ENCODE measurements at places on chromosomes 4 and X.

DNA sequence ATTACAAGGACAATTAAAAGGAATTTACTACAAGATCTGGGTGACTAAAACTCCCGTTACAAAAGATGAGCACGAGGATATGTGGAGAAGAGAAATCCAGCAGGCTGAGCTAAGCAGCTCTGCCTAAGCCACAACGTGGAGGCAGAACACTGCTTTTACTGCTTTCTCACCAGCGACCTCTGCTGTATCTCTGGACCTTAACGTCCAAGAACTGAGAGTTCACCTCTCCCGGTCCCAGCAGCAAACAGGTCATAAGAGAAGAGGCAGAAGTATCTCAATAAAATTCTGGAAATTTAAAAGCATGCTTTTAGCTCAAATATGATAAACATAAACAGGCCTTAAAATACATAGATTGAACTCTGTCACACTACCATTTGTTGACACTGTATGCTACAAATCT lies 81.0 kb downstream of the ADGRA3 start:
- no peaks in the 10 kb centered on the region for H3K4me1 ChIP-seq
- H3K27ac ChIP-seq: no peak overlapping the region

DNA sequence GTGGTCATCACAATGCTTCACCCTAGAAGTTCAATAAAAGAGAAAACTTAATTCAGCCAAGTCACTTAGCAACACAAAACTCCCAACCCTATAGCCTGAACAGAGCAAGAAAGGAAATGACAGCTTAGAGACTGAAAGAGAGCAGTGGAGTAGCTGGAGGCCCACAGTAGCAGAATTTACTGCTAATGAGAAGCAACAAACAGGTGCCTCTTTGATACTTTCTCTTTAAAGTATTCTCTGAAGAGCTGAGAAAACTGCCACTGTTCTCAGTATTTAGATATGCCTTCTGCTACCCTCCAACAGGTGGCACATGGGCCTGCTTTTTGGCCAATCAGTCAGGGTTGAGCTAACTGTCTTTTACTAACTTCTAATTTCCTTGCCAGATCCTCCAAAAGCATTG lies 240.0 kb downstream of the GPC3 start:
- no peak for DNase-seq
- no peaks in the 10 kb centered on the region for H3K27me3 ChIP-seq
- peaks cover 35% of the 10 kb centered on the region for H3K4me1 ChIP-seq
- no peaks in the 10 kb centered on the region for H3K36me3 ChIP-seq

GRCh38 chrX:52598886-52599285 lies 55.8 kb downstream of the SSX7 start:
- no peaks in the 10 kb centered on the region for H3K36me3 ChIP-seq
- no peak for DNase-seq
- H3K27me3 ChIP-seq: no peaks in the 10 kb centered on the region
- H3K4me1 ChIP-seq: no peaks in the 10 kb centered on the region

DNA sequence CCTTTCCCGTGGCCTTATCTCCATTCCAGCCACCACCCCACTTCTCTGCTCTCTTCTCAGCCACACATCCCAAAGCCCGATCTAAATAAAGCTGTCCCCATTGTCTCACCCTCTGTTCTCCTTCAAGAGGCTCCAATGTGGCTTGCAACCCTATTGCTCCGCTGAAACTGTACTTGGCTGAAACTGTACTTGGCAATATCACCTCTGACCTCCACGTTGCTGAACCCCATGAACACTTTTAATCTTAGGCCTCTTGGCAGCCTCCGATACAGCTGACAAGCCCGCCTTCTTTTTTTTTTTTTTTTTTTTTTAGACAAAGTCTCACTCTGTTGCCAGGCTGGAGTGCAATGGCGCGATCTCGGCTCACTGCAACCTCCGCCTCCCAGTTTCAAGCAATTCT lies 12.1 kb downstream of the DCTD start:
- no peak for DNase-seq
- H3K36me3 ChIP-seq: peaks cover 71% of the 10 kb centered on the region
- no peaks in the 10 kb centered on the region for H3K27me3 ChIP-seq
- no peaks in the 10 kb centered on the region for H3K4me1 ChIP-seq

- H3K27me3 ChIP-seq: no peaks in the 10 kb centered on the region
- no peak overlapping the region for H3K4me3 ChIP-seq
- no peaks in the 10 kb centered on the region for H3K36me3 ChIP-seq
- no peak overlapping the region for H3K27ac ChIP-seq
- DNase-seq: no peak
- H3K4me1 ChIP-seq: no peaks in the 10 kb centered on the region
Observed at GRCh38 chr4:117284736-117285135, 199.4 kb upstream of the TRAM1L1 start.

GRCh38 chrX:68083510-68083909 lies 349.8 kb downstream of the OPHN1 start:
- no peak overlapping the region for H3K4me3 ChIP-seq
- no peak for DNase-seq
- H3K27ac ChIP-seq: no peak overlapping the region
- no peaks in the 10 kb centered on the region for H3K36me3 ChIP-seq

DNA sequence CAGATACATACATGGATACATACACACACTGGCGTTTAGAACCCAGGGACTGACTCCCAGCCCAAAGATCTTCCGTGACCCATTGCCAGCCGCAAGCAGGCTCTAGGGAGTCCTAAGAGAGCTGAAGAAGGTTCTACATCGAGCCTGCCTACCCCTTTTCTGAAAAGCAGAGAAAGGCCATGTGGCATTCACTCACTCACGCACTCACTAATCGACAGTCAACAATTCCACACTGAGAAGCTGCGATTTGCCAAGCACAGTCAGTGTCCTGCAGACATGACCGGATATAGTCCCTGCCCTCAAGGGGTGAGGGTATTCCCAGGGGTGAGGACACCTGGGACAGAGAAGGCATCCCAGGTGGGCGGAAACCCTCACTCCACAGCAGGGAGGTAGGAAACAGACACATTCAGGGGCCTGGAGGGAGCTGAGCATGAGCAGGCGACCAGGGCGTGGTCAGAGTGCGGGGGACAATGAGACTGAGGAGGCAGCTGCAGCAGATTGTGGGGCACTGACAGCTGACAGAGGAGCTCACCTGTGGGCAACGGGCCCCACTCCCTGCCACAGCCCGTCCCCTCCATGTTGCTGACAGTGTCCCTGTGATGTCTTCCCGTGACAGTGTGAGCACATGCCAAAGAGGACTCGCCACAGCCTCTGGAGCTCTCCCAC lies 13.2 kb upstream of the MAN2B2 start:
- H3K4me3 ChIP-seq: no peak overlapping the region
- H3K36me3 ChIP-seq: no peaks in the 10 kb centered on the region
- H3K4me1 ChIP-seq: no peaks in the 10 kb centered on the region

GRCh38 chr4:47752214-47752613 lies 85.7 kb downstream of the CORIN start:
- H3K27ac ChIP-seq: no peak overlapping the region
- H3K27me3 ChIP-seq: peaks cover 7% of the 10 kb centered on the region
- no peaks in the 10 kb centered on the region for H3K36me3 ChIP-seq
- H3K4me3 ChIP-seq: no peak overlapping the region

DNA sequence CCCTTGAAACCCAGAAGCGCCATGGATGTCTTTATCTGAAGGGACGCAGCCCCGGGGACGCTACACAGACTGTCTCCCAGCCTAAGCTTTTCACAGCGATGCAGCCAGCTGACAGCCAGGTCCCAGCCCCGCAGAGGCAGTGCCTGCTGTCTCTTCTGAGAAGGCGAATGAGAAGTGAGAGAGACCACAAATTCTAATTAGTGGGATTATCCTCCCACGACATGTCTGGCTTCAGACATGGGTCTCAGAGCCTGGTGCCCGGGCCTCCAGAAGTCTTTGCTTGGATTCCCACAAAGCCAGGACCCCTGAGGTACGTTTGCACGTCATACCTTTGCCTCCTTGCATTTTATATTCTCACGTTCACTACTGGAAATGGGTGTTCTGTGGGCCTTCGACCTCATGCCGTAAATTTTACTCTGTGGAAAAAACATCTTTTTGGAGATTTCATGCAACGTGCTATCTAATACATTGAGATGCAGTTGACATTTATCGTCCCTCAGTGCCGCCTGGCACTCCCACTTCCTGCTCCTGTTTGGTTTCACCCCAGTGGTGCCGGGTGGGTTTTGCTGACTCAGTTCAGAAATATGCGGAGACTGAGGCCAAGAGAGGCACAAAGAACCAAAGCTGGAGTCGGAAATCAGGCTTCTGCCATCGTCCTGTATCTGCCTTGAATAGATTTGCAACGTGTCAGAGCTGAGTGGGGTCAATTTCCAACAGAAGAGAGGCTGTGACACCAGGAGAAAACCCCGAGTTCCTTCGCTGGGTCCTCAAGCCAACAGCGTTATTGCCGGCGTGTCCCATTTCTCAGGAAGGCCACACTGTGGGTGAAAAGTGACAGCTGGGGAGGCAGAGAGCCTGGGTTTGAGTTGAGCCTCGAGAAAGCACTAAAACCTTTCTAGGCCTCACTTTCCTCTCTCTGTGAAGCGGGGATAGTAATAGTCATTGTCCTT lies 114.4 kb downstream of the STK32B start:
- H3K4me1 ChIP-seq: no peaks in the 10 kb centered on the region
- H3K4me3 ChIP-seq: no peak overlapping the region

DNA sequence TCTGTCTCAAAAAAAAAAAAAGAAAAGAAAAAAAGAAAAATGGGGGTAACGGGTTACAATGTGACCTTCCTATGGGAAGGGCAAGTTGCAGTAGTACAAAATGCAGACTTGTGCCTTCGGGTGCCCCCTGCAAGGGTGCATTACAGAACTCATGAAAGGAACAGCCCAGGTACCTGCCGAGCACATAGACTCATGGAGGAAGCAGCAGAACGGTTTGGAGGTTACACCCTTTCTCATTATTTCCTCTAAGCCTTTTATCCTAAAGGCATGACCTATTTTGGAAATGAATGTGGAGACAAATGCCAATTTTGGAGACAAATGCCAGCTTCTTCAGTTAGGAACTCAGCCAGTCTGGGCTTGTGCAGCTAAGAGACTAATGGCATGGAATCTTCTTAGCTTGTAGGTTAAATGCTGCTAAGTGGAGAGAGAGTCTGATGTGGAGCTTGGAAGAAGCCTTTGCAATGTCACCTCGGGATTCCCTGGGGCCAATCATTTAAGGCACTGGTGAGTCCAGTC lies 44.1 kb upstream of the PRKX start:
- no peak overlapping the region for H3K27ac ChIP-seq
- H3K27me3 ChIP-seq: no peaks in the 10 kb centered on the region
- no peak overlapping the region for H3K4me3 ChIP-seq
- no peaks in the 10 kb centered on the region for H3K4me1 ChIP-seq
- H3K36me3 ChIP-seq: no peaks in the 10 kb centered on the region

DNA sequence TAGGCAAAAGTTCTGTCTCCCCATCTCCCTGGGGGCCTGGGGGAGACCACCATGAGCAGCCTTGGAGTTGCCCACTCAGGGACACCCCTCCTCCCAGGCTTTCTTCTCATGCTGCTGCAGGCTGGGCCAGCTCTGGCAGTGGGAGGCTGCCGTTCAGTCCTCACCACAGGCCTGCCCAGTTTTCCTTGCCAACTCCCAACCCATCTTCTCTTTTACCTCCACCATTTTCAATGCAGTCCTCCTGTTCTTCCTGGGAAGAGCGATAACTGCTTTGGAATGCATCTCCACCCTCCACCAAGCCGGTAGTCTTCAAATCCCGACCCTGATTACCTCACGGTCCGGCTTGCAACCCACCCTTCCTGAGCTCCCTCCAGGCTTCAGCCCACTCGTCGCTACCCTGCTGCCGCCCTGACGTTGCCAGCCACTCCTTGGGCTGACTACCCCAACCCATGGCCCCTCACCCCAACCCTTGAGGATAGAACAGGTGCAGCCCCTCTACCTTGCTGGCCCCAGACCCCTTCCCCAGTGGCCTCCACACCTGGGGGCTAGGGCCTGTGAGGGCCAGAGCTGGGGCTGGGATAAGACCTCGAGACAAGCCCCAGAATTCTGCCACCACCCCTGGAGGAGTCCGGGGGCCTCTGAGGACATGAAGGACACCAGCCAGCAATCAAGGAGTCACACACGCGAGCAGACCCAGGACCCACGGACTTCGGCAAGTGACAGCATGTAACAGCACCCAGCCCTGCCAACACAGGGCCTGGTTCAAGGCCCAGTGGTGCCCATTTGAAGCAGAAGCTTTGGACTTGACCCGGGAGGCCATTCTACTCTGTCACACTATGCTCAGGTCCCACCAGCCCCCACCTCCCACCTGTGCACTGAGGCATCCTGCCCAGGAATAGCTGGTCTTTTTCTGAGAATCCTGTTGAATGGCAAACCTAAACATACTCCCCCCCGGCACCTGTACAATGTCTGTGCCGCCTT lies 9.2 kb downstream of the WDR1 start:
- H3K27me3 ChIP-seq: no peaks in the 10 kb centered on the region
- peak overlapping the region; percentile 94 for H3K27ac ChIP-seq
- DNase-seq: no peak
- peak overlapping the region; percentile 81 for H3K4me3 ChIP-seq

GRCh38 chrX:136784231-136784630 lies 3.5 kb upstream of the ARHGEF6 start:
- no peaks in the 10 kb centered on the region for H3K36me3 ChIP-seq
- H3K27me3 ChIP-seq: no peaks in the 10 kb centered on the region
- H3K27ac ChIP-seq: no peak overlapping the region
- peaks cover 38% of the 10 kb centered on the region for H3K4me1 ChIP-seq

DNA sequence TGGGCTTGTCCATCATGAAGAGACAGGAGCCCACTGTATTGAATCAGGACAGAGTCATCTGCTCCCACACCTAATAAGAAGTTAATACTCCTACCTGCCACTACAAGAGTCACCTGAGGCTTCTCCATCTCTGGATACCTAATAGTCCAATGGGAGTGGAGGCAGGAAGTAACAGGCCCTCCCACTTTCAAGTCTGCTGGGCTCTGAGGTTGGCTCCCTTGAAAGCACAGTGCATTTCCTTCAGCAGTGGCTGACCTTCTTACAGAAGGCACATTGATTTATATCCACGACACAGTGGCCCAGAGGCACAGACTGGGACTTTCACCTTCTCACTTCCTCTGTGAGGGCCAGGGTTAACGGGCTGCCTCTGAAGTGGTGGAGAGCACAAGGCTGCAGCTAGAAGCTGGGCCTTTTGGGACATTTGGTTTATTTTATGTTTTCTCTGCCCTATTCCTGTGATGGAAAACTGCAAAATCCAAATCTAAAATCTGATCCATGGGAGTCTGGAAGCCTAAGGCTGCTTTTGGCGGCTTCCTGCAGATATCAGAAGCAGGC lies 38.1 kb downstream of the FRG2 start:
- H3K27me3 ChIP-seq: peaks cover 12% of the 10 kb centered on the region
- H3K4me1 ChIP-seq: no peaks in the 10 kb centered on the region
- no peak for DNase-seq
- H3K4me3 ChIP-seq: no peak overlapping the region
- no peak overlapping the region for H3K27ac ChIP-seq

DNA sequence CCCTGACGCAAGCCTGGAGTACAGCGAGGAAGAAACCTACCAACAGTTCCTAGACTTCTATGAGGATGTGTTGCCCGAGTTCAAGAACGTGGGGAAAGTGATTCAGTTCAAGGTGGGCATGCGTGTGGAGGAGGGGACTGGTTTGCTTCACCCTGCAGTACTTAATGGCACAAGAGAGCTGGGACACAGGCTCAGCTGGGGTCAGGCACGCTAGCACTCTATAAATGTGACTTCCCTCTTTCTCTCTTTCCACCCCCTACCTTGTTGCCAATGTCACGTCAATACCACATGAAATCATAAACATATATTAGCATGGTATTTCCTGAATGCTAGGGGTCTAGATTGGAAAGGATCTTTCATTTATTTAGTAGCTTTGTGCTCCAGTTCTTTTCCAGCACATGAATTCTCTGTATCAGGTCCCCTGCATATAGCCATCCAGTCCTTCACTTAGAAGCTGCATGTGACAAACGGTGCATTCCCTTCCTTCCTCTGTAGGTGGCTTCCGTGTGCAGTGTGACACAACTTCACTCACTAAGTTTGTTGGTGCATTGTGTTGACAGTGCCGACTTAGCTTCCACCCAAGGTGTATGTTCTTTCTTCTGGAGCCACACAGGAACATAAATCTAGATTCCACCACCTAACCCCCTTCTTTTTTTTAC lies 25.6 kb downstream of the ZRSR2 start:
- no peaks in the 10 kb centered on the region for H3K27me3 ChIP-seq
- H3K27ac ChIP-seq: peak overlapping the region; percentile 91
- no peak overlapping the region for H3K4me3 ChIP-seq
- peaks cover 59% of the 10 kb centered on the region for H3K4me1 ChIP-seq
